ENCODE measurements at places on chromosomes 5 and 9.

- DNase-seq, result no peak
These were observed 309.9 kb upstream of the PANK3 start for GRCh38 chr5:168889039-168889438.

- no peak for DNase-seq
These were observed 78.3 kb upstream of the ZNF608 start for GRCh38 chr5:124824637-124825158.

DNA sequence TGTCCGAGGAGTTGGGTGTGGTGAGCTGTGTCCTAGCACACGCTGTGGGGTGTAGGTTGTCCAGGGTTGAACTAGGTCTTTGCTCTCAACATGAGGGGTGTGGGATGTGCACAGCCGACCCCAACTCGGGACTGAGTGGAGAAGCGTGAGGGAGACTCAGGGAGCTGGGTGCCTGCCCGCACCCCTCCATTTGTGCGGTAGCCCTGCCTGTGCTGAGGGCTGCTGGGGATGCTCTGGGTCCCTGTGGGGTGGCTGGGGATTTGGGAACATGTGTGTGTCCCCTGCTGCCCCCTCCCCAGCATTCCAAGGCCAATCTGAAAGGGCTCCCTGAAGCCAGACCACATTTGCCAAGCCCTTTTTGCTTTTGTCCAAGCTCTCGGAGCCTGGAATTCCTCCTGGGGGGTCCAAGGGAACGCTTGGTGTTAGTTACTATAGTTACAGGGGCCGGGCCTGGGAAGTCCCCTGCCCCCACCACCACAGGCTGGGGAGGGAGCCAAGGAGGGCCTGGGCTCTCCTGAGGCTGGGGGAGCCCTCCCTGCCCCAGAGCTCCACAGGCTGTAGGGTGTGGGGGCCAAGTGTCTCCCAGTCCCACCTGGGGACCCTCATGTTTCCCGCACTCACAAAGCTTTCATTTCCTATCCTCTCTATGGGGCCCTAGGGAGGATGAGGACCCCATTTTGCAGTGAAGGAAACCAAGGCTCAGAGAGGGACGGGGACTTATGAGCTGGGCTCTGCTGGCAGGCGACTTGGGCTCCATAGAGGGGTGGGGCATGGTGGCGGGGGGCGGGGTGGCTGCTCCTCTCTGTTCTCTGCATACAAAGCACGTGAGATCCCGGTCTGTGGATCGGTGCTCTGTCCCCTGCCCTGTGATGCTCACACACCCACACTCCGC lies 1.1 kb downstream of the CRB2 start:
- DNase-seq, result no peak

GRCh38 chr9:79116709-79117108 lies 455.1 kb upstream of the TLE4 start:
- no peak for DNase-seq

- no peak for DNase-seq
These were observed 134.2 kb downstream of the SPATA31D1 start for GRCh38 chr9:82122731-82123130.

DNA sequence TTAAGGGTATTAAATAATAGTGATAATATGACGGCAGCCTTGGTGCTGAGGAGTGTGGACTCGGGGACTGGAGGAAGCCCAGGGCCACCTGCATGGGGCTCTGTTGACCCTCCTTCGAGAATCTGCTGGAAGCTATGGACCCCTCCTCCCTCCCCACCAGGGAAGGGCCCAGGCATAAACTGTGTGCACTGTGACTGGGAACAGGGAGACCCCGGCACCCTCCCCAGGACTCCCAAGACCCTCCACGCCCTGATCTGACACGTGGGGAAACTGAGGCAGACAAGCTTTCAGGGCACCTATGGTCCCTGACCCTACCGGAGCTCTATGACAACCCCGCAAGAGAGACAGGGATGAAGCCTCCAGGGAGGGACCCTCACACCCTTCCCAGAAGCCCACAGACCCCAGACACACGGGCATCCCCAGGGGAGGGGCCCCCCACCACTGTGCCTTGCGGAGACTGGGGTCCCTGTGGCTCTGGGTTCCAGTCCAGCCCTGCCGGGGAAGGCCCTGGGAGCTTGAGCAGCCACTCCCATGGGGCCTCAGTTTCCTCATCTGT lies 6.5 kb upstream of the EGFL7 start:
- DNase-seq, result no peak

DNA sequence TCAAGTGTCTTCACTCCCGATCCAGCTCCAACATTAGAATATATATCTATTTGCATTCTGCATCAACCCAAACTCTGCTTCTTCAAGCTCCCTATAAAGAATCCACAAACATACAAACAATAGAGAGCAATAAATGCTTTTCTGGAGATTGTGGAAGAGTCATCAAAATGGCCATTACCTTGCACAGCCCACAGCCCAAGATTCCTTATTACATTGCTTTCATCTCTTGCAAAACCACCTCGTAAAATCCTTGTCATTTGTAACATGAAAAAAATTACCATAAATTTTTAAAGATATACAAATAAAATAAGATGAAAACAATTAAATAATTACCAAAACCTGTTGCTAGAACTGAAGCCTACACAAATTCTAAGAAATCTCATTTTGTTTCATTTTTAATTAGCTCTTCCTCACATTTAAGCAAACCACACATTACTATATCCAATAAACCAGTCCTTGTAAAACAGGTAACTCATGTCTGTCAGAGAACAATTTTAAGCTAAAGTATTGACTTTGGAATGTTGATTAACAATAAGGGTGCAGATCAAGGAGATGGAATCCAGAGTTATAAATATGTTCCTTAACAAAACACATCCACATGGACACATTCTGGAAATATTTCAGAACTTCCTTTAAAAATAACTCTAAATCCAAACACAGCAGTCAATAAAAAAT lies 7.1 kb downstream of the SPINK9 start:
- DNase-seq, result no peak

- no peak for DNase-seq
These were observed 330.0 kb downstream of the PSAT1 start for GRCh38 chr9:78626971-78627370.

DNA sequence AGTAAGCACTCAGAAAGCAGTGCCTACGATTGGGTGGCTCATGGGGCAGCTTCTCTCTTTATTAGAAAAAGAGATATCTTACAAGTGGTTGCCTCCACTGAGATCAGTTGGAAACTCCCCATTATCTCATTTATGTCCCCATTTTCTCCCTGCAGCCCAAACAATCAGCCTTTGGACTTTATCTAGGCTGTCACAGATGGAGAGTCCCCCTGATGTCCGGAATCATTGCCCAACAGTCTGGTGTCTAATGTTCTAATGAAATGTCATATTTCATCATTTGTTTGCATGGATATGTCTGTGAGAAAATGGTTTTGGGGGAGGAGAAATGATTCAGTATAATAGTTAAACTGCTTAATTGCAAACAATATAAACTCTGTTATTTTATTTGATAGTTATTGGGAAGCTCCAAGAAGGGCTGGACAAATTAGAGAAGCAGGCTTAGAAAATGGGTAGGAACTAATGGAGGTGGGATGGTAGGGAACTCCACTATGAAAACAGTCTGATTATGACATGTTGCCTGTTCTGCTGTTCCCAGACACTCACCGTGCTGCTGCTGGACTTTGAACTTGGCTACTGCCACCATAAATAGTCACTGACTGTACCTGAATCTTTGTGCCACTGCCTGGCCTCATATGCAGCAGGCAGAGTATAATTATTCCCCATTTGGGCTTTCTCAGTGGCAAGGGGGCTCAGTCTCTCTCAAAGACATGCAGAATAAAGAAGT lies 38.3 kb upstream of the SMAD5 start:
- DNase-seq, result no peak

DNA sequence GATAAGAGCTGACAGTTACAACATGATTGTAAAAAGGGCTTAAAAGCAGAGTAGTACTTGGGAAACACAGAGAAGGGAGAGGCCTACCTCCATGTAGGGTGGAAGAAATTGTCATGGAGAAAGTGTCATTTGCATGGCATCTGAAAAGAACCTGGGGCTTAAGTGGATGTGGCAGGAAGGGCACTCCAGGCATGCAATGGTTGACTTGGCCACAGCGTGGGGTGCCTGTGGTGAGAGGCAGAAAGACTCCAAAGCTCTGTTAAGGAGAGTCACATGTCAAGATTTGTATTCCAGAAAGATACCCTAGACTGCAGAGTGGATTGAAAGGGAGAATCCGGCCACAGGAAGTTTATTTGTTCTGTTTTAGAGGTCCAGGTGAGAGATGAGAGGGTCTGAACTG lies 2.4 kb downstream of the POLR3G start:
- no peak for DNase-seq

GRCh38 chr9:130688072-130688471 lies 5.5 kb upstream of the EXOSC2 start:
- no peak for DNase-seq

DNA sequence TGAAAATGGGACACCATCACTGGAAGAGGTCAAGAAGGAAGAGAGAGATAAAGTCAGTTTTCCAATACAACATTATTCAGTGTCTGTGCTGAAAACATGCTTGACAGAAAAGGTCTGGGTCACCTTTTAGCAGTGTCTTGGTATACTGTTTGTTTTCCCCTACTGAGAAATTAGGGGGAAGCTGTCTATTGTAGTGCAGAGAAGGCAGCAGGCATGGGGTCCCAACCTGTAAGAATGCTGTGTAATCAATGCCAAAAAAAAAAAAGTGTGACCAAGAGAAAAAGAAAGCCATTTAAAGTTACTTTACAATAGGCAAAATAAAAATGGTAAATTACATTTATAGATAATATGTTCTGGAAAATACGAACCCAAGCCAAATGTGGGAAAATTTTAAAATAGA lies 139.3 kb downstream of the RAB3C start:
- no peak for DNase-seq

DNA sequence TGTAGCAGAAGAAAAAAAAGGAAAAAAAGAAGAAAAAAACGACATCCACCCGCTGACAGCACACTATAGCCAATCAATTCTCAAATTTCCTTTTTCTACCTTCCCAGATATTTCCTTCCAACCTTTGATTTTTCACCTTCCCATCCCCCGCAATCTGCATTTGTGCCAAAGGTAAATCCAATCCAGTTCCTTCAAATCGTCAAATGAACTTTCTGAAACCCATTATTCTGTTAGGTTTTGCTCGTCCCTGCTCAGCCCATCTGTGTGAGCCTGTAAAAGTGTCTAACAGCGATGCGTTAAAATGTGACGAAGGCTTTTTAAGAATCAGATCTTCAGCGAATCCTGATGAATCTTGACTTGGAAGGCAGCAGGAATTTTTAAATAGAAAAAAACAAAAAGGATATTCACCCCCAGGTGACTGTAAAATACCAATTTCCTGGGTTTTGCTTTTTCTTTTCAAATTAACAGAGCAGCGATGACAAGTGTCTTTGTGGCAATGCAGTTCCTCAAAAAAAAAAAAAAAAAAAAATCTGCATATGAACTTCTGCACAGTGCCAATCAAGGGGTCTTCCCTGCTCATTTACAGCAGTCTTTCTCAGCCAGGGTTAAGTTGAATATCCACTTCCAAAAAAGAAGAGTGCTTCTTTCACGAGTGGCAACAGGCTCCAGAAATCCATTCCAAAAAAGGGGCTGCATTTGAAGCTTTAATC lies 367 bp upstream of the SHC3 start:
- no peak for DNase-seq

- DNase-seq, result no peak
These were observed 29.3 kb downstream of the PTPA start for GRCh38 chr9:129140397-129141065.

DNA sequence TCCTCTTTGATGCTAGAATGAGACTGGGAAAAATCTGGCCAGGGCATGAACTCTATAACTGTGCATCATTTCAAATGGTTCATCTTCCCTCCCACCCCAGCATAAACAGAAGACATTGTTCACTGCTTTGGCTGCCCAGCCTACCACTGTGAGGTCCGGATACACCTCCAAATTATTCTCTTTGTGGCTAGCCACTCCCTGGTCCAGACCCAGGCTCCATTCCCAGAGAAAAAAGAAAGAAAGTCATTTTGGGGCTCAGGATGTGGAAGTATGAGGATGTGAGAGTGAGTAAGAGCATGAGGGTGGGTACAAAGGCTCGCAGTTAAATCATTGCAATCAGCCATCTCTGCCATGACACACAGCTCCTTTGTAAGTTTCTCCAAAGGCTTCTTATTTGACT lies 559.2 kb downstream of the PSAT1 start:
- no peak for DNase-seq

DNA sequence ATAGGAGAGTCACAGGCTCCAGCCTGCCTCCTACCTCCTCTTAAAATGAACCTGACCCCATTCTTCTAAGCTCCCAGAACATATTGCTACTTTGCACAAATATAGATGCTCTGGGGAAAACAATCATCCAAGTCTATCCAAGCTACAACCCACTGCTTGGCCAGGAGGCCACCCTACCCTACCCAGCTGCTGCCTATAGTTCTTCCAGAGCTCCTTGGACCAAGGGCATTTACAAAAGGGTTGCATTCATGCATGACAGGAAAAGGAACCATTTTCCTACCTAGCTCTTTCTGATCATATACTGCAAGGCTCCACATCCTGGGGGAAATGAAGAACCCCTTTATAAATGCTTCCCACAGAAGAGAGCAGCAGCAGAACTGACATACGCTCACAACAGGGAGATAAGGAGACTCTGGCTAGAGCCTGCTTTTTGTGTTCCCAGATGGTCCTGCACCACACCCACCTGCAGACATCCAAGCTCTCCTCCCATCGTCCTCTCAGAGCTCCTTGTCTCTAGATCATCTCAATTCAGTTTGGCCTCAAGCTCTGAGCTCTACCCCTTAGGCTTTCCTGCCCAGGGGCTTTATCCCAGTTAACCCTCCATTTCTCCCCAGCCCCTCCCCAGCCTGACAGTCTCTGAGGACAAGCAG lies 185.5 kb downstream of the SPOCK1 start:
- no peak for DNase-seq

DNA sequence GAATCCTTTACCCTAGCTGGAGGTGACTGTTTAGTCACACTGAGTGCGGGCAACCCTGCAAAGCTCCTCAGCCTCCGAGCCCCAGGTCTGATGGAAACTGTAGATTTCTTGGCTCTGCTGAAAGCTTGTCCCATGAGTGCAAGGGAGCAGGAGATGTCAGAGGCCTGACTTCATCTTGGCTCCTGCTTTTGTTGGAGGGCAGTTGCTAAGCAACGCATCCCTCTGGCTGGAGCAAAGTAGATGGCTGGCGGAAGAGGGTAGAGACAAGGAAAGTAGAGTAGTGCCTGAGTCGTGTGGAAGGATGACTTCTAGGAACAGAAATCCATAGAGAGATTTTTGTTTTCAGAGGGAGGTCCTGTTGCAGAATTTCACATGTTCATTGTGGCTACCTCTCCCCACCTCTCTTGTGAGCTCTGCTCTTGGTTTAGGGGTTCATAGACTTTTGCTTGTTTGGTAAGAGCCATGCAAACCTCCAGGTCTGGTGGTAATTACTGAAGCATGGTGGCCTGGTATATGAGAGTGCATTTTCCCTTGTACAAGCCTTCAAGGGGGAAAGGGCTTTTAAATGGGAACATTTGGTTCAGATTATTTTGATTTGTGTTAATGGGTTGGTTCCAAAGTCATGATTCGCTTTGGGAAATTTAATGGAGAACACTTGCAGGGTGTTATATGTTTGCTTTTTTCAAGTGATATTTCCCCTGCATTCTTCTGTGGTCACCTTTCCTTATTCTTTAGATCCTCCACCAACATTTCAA lies 71.5 kb downstream of the ARHGAP26 start:
- no peak for DNase-seq

DNA sequence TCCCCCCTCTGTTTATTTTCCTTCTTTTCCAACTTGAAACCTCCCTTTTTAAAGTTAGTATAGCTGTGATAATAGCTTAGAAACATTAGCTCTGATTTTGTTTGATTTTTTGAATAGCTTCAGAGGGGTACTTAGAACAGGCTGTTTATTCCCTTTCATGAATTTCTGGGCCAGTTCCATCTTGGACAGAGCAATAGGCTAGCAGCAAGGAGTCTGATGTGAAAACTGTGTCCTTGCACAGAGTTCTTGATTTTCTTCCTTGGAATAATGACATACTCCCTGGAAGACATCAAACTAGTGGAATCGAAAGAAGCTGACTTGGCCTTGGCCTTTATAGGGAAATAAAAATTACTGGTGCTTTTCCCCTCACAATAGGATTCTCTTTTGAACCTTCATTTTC lies 32.9 kb downstream of the NTRK2 start:
- DNase-seq, result no peak

Data from stimulated activated CD4-positive, alpha-beta T cell treated with anti-CD3 and anti-CD28 coated beads, Interleukin-2, amount 100 ng/mL, for 4 hours (primary cell).